Activated CD8-positive, alpha-beta memory T cell treated with anti-CD3 and anti-CD28 coated beads, Interleukin-2, amount 50 U/mL, for 4 hours (primary cell): ENCODE measurements at places on chromosomes 3 and 15.

- no peak for DNase-seq
These were observed 241.9 kb downstream of the NTRK3 start for GRCh38 chr15:88014454-88015160.

DNA sequence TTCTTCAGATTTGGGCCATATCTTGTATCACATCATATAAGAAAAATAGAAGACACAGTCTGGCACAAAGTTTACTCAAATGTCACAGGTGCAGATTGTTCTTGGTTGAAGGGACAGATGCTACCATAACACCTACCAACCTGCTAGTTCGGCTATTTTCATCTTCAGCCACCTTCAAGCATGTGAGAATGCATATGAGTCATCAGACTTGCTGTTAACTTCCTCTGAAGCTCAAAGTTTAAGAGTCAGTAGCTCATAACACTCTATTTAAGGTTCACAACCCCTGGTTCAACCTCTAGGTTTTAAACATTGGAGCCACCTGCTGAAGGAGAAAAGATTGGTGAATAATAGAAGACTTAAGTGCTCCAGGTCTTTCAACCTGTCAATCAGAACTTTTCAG, 522.8 kb downstream of the NLGN1 start:
- no peak for DNase-seq

DNA sequence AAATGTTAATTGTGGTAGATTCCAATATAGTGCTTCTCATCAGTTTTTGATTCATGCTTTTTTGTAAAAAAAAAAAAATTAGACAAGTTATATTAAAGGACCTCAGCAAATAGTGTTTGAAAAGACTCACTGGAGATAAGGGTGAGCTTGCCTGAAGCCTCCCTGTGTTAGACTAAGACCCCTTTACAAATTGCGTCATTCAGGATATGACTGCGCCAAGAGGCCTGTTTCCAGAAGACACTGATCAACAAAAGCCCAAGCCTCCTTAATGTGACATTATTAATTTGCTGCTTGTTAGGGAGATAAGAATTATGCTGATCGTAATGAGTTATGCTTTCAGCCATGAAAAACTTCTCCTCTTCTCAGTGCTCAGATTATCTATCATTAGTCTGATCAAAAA, 13.0 kb upstream of the DNAJC13 start:
- DNase-seq: no peak

DNA sequence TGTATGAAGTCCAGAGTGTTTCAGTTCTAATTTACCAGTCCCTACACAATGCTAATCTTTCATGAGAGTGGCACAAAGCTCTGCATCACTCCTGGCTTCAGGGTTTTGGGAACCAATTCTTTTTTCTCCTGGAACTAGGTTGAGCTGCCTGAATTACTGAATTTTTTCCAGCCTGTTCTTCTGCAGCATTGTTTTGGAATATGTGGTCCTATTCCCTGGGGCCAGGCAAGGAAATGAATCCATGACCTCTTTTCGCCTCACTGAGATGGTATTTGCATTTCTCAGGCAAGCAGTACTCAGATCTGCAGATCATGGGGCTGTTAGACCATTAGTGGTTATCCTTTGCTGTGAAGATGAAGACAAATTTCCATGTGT, 25.6 kb upstream of the GPR171 start:
- DNase-seq: no peak

GRCh38 chr3:59631482-59631881, 581.7 kb upstream of the CFAP20DC start:
- DNase-seq: no peak

DNA sequence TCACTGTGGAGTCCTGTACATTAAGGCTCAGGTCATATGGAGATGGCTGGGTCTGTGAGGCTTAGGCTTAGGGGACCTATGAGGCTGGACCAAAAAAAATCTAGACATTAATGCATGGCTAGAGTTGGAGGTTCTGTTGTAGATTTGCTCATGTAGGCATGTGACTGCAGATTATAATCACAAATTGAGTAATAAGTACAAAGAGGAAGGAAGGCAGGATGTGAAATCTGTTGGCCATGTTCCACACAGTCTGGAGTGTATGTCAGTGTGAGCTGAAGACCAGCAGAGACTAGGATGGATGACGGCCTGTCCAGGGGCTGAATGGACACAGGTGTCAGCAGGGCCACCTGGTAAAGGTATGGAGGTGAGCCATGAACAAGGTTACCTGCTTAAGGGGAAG, at the start of gene ST3GAL6:
Gene ST3GAL6, plus strand, starts transcription at position 265 of the 400 bp plus-strand sequence. CDS start 5,101 bp downstream, outside the sequence.
- no peak for DNase-seq

GRCh38 chr15:47364230-47365141, 352.8 kb upstream of the SEMA6D start:
- no peak for DNase-seq

GRCh38 chr3:188021502-188022040, 132.4 kb upstream of the LPP start:
- DNase-seq: no peak

GRCh38 chr15:51104512-51104911, 9.8 kb upstream of the TNFAIP8L3 start:
- DNase-seq: no peak

- DNase-seq: no peak
These were observed 436.1 kb upstream of the WNT5A start for GRCh38 chr3:55923207-55923606.

- DNase-seq: no peak
These were observed 1.2 kb upstream of the RYK start for GRCh38 chr3:134251731-134252391.

DNA sequence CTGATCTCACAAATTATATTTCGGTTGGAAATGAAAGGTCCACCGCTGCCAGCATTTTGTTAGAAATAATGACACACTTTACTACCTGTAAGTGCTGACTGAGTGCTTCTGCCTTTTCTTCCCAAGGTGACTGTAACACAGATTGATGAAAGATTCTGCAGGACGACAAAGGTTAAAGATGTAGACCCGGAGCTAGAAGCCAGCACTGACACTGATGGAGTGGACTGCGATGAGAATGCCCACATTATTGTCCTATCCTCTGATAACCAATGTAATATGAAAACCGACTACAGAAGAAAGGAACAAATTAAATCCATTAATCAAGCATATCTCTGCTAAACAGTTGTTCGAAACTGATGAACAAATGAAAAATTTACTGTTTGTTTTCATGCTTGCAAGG, 666.5 kb downstream of the GBE1 start:
- DNase-seq: no peak

DNA sequence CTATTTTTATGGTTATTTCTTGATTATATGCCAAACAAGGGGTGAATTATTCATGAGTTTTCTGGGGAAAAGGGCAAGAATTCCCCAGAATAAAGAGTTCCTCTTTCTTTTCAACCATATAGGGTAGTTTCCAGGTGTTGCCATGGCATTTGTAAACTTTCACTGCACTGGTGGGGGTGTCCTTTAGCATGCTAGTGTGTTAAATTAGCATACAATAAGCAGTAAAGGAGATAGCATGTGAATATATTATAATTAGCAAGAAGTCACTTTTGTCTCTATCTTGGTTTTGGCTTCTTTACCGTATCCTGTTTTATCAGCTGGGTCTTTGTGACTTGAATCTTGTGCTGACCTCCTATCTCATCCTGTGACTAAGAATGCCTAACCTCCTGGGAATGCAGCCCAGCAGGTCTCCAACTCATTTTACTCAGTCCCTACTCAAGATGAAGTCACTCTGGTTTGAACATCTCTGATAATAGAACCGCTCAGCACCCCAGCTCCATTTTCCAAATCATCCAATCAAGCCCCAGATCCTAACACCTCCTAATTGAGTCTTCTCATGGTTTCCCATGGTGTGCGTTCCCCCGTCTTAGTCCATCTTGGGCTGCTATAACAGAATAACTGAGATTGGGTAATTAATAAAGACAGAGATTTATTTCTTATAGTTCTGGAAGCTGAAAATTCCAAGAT, 3.4 kb upstream of the SELENOT start:
- DNase-seq: no peak
